ENCODE measurements at places on chromosomes 12 and 14. TPM values are rescaled to one million over a fixed set of nuclear protein-coding genes. Genes with fewer than 3 reads are reported as not detected.

DNA sequence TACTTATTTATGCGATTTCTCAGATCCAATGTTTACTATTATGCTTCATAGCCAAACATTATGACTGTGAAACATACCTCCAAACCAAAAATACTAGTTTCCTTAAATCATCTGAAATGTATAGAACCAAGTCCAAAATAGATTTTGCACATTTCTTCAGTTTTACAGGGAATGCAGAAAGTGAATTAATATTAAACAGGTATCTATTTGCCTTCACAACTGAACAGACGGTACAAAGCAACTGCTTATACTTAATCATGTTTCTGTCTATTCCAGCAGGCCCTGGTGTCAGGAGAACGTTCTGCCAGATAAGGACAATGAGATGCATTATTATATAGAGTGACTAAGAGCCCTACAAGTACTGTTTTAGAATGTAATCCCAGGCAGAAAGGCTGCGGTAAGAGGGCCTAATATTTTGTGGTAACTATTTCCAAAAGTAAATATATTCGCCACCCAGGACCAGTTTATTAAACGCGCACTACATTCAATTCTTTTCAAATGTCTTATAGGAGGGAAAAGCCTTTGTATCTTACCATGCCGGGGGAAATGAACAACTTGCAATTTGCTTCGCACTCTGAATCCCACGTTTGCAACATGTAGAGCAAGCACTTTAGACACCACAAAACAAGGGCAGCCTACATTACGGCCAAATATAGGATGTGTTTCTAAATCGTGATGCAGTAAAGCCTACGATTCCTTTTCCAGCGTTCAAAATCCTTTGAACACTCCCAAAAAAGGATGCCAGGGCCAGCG, 1.5 kb downstream of the CORO1C start:
- no peak for DNase-seq

DNA sequence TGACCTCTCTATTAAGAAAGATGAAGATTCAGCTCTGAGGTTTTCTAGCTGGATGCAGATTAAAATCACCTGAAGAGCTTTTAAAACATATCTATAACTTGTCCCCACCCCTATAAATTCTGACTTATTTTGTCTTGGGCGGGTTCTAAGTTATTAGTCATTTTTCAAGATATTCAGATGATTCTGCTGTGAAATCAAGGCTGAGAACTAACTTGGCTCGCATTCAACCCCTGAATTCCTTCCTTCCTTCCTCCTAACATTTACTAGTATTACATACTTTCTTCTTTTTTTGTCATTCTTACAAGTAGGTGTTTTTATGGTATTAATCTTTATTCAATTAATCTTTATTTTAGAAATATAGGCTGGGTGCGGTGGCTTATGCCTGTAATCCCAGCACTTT, 55.4 kb downstream of the SSPN start:
- no peak for DNase-seq

GRCh38 chr14:89344920-89345254, 72.1 kb downstream of the FOXN3 start:
- no peak for DNase-seq

Gene OLR1
- 0.54 TPM for polyA plus RNA-seq

DNA sequence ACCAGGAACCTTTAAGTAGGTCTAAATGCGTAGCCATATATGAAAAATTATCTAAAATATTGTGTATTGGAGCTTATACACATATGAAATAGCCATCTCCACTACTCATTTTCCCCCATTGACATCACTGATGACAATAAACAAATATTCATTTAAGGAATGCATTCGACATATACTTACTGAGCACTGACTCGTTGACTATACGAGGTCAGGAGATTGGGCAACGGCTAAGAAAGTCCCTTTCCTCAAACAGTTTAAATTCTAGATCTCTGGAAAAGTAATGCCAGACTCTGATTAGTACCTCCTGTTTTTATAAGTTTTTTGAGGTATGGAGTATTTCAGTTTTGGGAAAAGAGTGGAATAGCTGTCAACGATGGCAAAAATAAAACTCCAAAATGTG, 139.4 kb upstream of the DIO2 start:
- DNase-seq, result no peak

Gene DNAI7
- polyA plus RNA-seq, result 3.6 TPM

- DNase-seq, result no peak
Measured at GRCh38 chr12:50302686-50303085, 19.4 kb upstream of the LIMA1 start.

Gene CCDC38
- 0.28 TPM for polyA plus RNA-seq

DNA sequence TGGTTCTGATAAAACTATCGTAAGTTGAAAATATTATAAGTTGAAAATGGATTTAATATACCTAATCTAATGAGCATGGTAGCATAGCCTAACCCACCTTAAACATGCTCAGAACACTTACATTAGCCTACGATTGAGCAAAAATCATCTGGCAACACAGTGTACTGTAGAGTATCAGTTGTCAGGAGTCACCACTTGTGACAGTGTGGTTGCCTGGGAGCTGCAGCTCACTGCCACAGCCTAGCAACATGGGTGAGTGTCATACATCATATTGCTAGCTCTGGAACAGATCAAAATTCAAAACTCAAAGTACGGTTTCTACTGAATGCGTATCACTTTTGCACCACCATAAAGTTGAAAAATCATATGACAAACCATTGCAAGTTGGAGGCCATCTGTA, 203.5 kb downstream of the ATXN7L3B start:
- DNase-seq, result no peak

DNA sequence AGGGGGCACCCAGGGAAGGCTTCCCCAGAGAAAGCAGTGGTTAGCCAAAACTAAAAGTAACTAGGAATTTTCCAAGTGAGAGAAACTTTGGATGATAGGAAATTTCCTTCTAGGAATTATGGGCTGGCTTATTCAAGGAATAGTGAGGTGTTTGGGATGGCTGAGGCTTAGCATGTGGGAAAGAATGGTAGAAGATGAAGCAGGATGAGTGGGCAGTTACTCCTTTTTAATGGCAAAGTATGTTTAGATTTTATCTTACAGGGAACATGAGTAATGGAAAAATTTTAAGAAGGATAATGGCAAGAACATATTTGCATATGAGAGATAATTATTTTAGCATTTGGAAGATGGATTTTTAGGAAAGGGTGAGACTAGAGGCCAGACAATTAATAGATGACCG, 197.6 kb downstream of the SLC38A4 start:
- no peak for DNase-seq

- no peak for DNase-seq
Measured at GRCh38 chr12:12947902-12948301, 4.1 kb downstream of the GPRC5D start.

Gene SIRT4
- 4.7 TPM for polyA plus RNA-seq

Data from right lung (tissue), 10 donors.